ENCODE measurements at places on chromosomes 1 and 21.

GRCh38 chr1:86084998-86085397 lies 71.6 kb downstream of the COL24A1 start:
- no peak for DNase-seq

- peak; percentile 39 for DNase-seq
Observed at GRCh38 chr1:67840449-67840848, 7.2 kb upstream of the GNG12 start.

GRCh38 chr1:176790786-176791185 lies 327.8 kb downstream of the PAPPA2 start:
- DNase-seq, result no peak

- peak; percentile 69 for DNase-seq
Observed at GRCh38 chr1:221839782-221840395, 98.0 kb upstream of the DUSP10 start.

DNA sequence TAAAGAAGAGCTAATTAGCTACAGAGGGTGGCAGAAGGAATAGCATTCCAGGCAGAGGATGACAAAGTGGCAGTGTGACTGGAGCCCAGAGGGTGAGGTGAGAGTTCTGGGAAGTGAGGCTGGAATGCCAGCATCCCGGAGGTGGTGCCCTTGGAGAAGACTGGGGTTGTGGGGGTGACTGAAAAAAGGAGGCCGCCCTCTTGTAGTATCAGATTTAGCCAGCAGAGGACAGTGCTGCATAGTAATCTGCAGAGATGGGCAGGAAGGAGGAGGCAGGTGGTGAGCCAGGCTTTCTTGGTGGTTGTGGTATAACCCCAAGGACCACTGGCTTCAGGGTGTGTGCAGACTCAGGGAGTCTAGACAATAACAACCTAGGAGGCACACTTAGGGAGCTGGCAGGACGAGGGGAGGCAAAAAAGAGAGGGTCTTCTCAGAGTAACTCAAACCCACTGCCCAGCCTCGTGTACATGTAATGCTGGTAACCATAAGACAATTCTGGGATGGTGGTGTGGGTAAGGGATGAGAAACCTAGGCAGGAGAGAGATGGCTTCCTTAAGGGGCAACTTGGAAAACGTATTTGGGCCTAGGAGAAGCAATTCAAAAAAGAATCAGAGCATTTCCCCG lies 30.5 kb downstream of the MROH7 start:
- peak; percentile 38 for DNase-seq

GRCh38 chr1:113166473-113166872 lies 93.5 kb downstream of the LRIG2 start:
- DNase-seq, result no peak

DNA sequence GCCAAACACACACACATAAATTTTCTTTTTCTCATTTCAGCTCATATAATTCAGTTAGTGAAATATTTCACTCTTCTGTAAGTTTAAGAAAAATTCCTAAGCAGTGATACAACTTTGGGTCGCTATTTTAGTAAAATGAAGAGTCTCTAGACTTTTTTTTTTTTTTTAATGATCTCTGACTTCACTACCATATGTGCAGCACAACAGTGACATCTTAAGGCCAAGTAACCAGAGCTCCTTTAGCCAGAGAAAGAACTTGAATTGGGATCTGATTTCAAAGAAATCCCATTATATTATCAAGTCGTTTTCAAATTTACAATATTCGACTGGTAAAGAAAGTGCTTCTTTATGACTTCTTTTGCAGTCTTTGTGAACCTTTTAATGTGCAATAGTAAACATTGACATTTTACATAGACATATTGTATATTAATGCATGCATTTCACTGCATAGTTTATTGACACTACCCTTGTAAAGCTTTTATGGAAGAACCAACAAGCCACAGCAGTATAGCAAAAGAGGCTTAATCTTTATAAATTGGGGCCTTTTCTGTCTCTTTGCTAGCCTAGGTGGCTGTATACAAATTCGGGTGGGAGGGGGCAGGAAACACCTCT lies 62.2 kb downstream of the LRRC40 start:
- DNase-seq, result peak; percentile 3

DNA sequence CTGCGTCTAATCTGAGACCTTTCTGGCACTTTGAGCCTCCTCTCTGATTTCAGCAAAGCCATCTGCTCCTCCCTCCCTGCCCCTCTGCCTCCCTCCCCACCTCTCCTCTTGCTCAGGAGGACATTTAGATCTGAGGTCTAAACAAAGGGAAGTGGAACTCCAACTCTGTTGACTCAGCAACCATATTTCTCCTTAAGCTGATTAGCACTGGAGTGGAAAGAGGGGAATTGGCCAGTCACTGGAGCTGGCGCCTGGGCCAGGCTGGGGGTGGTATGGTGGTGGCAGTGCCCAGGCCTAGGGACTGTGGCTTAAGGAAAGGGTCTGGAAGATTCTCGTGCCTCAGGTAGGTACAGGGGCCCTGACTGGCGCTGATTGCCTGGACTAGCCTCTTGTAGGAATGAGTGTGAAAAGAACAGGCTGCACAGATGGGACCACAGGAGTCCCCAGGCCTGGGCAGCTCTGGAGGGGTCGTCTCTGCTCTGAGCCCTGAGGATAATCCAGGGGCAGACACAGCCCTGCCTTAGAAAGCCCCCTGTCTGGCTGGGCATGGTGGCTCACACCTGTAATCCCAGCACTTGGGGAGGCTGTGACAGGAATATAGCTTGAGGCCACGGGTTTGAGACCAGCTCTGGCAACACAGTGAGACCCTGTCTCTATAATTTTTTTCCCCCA lies 11.9 kb downstream of the SH2D2A start:
- DNase-seq, result no peak

- DNase-seq, result no peak
Observed at GRCh38 chr1:20158358-20159070, 19.4 kb downstream of the PLA2G2F start.

- DNase-seq, result no peak
Observed at GRCh38 chr1:246534114-246534513, 27.0 kb upstream of the SMYD3 start.

DNA sequence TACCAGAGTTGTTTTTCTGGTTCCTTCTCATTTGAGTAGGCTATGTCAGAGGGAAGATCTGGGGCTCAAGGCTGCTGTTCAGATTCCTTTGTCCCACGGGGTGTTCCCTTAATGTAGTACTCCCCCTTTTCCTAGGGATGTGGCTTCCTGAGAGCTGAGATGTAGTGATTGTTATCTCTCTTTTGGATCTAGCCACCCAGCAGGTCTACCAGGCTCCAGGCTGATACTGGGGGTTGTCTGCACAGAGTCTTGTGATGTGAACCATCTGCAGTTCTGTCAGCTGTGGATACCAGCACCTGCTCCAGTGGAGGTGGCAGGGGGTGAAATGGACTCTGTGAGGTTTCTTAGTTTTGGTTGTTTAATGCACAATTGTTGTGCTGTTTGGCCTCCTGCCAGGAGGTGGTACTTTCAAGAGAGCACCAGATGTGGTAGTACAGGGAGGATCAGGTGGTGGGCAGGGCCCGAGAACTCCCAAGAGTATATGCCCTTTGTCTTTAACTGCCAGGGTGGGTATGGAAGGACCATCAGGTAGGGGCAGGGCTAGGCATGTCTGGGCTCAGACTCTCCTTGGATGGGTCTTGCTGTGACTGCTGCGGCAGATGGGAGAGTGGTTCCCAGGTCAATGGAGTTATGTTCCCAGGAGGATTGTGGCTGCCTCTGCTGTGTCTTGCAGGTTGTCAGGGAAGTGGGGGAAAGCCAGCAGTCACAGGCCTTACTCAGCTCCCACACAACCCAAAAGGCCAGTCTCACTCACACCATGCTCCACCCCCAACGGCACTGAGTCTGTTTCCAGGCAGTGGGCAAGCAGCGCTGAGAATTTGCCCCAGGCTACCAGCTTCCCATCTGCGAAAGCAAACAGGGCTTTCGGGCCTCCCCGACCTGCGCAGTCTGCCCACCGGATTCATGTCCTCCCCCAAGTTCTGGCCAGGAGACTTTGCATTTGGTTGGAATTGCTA lies 64.2 kb downstream of the SERINC2 start:
- no peak for DNase-seq

- DNase-seq, result no peak
Observed at GRCh38 chr1:46285730-46286477, 17.5 kb downstream of the LRRC41 start.

GRCh38 chr1:61450872-61451571 lies 273.9 kb downstream of the TM2D1 start:
- DNase-seq, result no peak

DNA sequence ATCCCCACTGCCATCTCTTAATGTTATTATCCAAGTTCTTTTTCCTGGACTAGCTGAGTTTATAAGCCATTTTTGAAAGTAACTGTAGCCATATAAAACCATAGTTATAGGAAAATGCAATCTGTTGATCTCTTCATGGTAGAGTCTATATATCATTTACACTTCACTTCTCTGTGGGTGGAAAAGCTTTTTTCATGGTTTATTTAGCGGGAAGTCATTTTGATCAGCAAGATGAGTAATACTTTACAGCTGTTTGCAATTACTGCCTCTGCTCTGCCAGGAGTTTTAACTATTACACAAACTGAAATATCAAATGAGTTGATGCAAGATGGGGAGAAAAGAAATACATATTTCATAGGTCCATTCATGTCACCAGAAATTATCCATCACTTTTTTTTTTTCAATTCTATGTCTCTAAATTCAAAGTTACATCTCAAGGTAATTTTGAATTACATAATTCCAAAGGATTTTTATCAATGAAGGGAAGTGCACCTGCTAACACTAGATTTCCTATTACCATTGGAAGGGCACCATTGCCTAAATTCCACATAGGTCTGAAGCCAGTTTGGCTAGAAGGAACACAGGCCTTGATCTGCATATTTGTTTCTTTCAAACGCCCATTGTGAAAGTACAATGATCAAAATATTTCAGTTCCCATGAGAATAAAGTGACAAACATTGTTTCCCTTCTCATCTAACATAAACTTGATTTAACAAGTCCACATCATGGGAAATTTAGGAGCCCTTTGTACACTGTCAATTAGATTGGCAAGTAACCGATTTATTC lies 296.7 kb downstream of the ZNF326 start:
- no peak for DNase-seq

DNA sequence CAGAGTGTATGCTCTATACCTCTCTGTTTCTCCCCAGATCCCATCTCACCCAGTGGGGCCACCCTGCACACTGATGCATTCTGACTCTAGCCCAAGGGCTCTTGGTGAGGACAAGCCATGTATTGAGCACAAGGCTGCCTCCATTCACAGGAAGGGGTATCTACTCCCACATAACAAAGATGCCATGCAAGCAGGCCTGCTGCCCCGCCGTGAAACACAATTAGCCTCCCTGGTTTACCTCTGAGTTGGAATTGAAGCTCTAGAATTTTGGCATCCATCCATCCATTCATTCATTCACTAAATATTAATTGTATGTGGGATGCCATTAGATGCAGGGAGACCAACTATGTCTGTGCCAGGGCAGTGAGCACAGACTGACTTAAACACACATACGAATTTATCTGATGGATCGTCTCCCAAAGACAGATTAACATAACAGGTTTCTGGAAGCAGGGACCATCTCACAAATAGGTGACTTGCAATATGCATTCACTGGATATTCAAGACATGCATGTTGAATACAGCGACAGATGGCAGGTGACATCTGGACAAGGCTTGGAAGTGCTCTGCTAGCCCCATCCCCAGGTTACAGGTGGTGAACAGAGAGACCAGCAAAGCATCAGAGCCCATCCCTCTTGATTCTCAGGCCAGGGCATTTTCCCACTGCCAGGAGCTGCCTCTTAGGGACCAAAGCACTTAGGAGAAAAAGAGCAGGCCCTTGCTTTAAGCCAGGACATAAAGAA lies 34.3 kb downstream of the TRABD2B start:
- DNase-seq, result no peak

DNA sequence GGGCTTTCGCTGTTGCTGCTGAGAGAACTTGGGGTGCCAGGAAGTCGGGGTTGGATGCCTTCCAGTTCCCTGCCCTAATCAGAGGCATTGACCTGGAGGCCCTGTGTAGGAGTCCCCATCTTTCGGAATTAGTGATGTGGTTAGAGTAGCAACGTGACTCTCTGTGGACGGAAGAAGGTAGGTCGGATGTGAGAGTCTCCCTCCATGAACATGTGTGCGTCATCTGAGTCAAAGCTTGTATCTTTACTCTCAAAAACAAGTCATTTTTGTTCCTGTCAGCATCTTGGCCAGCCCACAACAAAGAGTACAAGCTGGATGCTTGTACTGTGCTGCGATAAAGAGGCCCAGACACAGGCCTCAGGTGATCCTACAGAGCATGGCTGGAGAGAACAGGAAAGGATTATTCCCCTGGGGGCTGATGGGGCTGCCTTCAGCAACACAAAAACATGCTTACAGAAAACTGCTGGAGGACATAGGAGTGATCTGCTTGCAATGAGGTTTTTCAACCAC lies 31.0 kb upstream of the IL10 start:
- no peak for DNase-seq

- DNase-seq, result peak; percentile 51
Observed at GRCh38 chr1:27388337-27389005, 4.0 kb upstream of the GPR3 start.

- DNase-seq, result no peak
Observed at GRCh38 chr1:181577475-181577874, 94.2 kb downstream of the CACNA1E start.

DNA sequence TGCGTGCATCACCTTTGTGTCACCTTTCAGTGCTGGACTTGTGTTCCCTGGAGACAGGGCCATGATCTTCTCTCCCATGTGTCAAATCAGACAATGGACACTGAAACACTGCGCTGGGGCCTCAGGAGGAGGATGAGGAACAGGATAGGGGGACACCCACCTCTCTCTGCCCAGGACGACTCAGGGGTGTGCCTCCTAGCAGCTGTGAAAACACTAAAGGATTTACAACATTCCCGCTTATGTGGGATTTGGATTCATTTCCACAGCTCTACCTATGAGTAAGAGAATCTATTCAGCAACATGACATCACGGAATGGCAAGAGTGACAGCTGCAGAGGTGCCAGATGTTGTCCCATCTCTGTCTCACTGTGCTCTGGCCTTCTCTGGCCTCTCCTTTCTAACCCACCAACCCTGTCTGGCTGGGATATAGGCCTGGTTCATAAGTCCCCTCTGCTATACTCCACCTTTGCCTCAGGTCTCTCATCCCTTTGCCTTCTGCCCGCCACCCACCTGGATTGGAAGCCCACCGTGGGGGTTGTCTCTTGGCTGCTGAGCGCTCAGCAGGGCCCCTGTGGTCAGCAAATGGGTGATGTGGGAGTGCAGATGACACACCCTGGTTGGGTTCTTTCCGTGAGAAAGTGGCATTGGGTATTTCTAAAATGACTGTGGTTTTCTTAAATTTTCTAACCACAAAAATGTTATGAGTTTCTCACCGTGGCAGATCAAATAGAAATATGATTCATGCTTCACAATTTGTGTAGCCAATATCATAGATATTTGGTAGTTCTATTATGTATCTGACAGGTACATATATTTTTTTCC lies 47.1 kb upstream of the TLR5 start:
- DNase-seq, result peak; percentile 25

GRCh38 chr21:34890724-34891612 lies 158.1 kb downstream of the RUNX1 start:
- no peak for DNase-seq
